Adipocyte (in vitro differentiated cells): ENCODE measurements at places on chromosomes 3 and 15.

- no peak for DNase-seq
These were observed at the start of gene CDCP1 for GRCh38 chr3:45145681-45146614. CDCP1 (minus strand) TSS chr3:45146378; CDS start chr3:45146287, 91 bp downstream.

GRCh38 chr3:10219737-10220136, 28.5 kb upstream of the TATDN2 start:
- DNase-seq: no peak

- no peak for DNase-seq
These were observed 78.8 kb downstream of the AAGAB start for GRCh38 chr15:67175643-67176071.

DNA sequence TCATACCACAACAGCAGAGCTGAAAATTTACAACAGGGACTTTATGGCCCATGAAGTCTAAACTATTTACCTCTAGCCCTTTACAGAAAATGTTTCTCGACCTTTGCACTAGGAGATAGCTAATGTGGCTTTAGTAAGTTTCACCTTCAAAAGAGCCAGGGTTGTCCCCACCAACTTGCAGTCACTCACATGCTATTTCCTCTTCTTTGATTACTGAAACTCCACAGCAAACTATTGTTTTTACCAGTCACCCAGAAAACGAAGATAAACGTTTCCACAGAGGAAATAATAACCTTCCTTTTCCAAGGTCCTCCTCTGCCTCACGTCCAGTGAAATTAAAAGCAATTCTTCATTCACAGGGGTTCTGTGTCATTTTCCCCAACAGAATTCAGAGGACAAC, 48.2 kb downstream of the WWTR1 start:
- peak; percentile 8 for DNase-seq

GRCh38 chr3:85801955-85802354, 843.2 kb downstream of the CADM2 start:
- no peak for DNase-seq

DNA sequence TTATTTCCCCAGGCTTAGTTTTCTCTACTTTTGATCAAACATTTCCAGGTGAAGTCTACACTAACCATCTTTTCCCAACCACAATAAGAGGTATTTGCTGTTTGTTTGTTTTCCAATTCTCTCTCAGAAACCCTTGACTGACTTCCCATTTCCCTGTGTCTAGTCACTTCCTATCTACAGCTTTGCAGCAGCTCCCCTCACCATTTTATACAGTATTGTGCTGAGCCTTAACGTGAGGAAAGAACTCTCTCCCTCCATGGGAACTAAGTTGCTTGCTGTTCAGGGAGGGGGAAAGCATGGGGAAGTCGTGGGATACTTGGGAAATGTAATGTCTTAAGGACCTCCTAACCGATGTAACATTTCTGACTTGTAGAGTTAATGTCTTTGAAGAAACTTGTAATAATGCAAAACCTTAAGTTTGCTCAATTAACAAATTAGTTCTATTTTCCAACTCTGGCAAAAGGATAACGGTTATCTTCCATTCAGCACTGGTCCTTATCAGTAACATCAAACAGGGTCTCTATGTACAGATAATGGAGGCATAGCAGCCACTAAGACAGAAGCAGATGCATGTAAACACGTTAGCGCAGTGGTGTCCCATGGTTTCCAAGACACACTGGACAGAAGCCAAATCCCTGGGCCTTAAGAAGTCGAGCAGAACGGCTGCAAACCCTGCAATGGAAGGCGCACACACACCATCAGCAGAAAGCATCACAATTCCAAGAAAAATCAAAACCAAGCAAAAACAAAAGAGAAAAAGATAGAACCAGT, 39.7 kb downstream of the NPTN start:
- DNase-seq: no peak

GRCh38 chr3:100159331-100160153, 45.2 kb upstream of the FILIP1L start:
- DNase-seq: peak; percentile 78

DNA sequence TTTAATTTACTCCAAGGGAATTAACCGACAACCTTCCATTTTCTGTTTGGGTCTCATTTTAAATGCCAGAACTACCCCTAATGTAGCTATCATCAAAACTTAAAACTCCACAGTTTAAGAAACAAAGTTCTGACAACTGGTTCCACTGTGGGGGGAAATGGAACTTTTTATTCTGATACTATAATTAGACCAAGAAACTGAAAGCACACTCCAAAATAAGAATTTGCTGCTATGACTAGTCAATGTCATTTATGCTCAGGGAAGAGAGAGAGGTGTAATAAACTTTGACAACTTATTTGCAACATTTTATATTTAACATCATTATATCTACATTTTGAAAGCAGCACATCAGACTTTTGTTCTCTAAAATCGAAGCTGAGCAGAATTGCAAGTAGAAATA, 169.2 kb downstream of the ANXA2 start:
- no peak for DNase-seq

- peak; percentile 39 for DNase-seq
These were observed 1.7 kb upstream of the LINGO1 start for GRCh38 chr15:77634266-77634962.

DNA sequence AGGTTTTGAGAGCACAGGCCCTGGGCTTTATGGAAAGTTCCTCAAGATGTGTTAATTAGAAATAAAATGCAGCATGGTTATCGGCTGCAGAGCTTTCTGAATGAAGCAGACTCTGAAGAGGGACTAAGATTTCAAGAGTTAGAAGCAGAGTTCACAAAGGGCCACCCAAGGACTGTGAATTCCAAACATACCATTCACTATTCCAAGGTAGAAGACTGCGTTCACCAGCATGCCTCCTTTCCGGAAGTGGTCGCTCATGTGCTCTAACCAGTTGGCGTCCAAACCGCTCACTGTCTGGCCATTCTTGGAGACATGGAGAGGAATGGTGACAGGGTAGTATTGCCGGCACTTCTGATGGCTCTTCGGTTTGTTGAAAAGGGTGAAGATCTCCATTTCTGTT, 104.9 kb downstream of the OXNAD1 start:
- DNase-seq: no peak

GRCh38 chr3:149726716-149727407, 25.4 kb downstream of the COMMD2 start:
- peak; percentile 19 for DNase-seq

GRCh38 chr3:53617893-53618523, 123.6 kb downstream of the CACNA1D start:
- no peak for DNase-seq

GRCh38 chr3:63290686-63291085, 12.6 kb downstream of the SYNPR start:
- DNase-seq: no peak

- DNase-seq: no peak
These were observed 20.1 kb downstream of the CMSS1 start for GRCh38 chr3:99837715-99838114.

- DNase-seq: no peak
These were observed 89.8 kb downstream of the ARHGEF26 start for GRCh38 chr3:154210986-154211385.

DNA sequence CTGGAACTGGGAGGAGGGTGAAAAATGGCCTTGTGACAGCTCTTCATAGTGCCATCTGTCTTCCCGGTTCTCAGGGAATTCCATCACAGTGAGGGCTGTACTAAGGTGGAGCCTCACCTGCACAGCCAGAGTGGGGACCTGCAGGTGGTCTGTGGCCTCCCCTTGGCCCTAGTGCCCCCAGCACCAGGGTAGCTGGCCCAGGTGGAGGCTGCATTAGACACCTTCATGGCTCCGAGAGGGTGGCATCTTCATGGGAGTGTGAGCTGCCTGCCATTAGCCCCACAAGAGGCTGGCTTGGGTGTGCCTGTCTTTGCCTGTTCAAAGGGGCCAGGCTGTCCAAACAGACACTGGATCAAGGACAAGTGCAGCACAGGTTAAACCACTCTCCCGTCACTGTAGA, 95.5 kb upstream of the PRR23E start:
- no peak for DNase-seq

DNA sequence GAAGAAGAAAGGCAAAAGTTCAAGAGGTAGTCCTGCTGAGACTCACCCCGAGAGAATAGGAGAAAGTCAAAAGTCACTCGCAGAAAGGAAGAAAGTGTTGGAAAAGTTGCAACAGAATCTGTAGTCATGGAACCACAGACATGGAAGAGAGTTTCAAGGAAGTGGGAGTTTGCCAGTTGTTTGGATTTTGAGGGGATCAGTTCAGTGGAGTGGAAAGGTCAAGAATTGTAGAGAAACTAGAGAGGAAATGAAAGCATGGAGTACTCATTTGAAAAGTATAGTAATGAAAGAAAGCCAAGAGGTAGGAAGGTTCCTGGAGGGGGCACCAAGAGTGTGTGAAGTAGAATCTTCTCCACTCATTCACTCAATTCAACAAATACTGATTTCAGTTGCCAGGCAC, 34.7 kb downstream of the SPTSSB start:
- no peak for DNase-seq

DNA sequence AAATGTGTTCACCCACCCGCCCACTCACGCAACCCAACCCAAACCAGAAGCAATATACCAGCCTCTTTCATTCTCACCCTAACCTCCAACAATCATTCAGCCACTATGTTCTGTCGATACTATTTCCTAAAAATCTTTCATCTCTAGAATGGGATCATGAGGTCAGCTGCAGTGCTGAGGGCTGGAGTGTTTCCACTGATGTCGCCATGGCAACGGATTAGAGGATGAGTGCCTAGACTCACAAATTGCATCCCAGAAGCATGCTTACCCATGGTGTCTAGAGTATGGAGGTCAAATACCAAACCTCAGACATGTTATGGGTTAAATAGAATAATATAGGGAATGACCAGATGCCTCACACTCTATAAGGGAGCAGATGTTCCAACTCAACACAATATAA, 138.5 kb downstream of the GABRB3 start:
- no peak for DNase-seq

- DNase-seq: no peak
These were observed 31.8 kb downstream of the GPR171 start for GRCh38 chr3:151171145-151171757.

- DNase-seq: no peak
These were observed 512.6 kb upstream of the NAALADL2 start for GRCh38 chr3:174346571-174346970.

DNA sequence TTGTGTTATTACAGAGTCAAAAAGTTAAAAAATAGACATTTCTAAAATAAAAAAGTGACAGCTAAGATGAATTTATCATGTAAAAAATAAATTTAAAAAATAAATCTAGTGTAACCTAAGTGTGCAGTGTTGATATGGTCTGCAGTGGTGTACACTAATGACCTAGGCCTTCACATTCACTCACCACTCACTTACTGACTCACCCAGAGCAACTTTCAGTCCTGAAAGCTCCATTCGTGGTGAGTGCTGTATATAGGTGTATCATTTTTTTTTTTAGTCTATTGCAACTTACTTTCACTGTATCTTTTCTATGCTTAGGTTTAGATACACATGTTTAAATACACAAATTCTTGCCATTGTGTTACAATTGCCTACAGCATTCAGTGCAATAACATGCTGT, 459.4 kb upstream of the ROBO1 start:
- no peak for DNase-seq

GRCh38 chr3:173618703-173619102, 221.2 kb downstream of the NLGN1 start:
- DNase-seq: no peak

DNA sequence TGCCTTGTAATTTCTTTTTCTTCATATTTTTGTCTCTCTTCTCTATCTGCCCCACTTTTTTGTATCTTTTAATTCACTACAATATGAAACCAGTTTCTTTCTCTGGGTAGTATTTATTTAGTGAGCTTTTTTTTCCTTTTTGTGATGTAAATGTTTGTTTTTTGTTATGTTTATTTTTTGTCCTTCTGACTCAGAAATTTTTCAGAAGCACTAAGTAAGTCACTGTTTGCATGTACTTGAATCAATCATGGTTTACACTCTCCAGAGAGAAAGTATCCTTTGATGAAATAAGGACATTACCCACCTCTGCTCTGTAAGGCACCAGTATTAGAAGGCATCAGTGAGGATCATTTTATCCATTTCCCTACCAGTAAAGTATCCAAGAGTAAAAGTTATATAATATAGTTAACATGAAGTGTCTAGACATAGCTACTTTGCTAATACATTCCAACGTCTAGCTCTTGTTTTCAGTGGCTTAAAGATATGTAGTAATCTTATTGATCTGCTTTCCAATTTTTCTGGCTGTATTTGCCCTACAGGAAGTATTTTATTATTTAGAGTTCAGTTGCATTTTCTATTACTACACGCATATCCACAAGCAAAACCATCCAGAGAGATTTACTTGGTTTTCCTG, 25.4 kb downstream of the FILIP1L start:
- no peak for DNase-seq

DNA sequence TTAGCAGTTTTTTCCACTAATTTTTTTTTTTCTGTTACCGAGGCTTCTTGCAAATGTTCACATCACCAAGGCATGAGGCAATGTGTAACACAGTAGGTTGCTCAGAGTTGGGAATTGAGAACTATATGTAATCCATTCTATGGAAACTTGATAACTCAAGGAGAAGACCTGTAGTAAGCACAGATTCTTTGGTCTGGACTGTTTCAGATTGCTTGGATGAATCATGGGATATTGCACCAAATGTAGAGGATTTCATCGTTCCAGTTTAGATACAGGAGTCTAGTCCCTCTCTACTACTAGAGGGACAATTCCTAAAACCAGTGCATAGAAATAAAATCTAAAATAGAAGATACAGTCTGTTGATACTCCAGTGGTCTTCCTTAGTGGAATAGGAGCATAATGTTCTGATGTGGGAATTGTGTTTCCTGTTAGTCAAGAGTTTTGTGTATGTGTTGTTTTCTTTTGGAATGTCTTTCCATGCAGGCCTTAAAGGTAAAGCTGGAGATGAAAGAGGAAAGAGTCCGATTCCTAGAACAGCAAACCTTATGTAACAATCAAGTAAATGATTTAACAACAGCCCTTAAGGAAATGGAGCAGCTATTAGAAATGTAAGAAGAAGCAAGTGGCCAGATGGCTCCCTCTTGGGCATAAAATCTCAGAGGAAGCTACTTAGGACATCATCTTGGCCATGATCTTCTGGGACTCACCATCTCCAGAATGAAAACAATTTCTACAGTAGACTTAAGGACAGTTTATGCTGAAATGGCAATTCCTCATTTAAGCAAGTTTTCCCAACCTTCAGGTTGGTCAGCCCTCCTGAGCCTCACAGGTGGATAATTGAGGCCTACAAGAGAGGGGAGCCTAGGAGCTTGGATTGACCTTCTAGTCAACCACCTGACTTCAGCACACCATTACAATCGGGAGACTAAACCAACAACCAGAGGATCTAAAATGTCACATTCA, 10.7 kb downstream of the KNSTRN start:
- DNase-seq: peak; percentile 75

GRCh38 chr3:14645453-14645852, 6.1 kb upstream of the CCDC174 start:
- no peak for DNase-seq
